Purkinje cell (primary cell): ENCODE measurements at places on chromosomes 1 and 21. TPM values are rescaled to one million over a fixed set of nuclear protein-coding genes. Genes with fewer than 3 reads are reported as not detected.

Gene ZNF678
- polyA plus RNA-seq: 2.4 and 7.5 TPM in 2 replicates

Gene KCNT2
- polyA plus RNA-seq: 1.9 and 3.4 TPM in 2 replicates

Gene ABCA4
- not detected in 2 replicates for polyA plus RNA-seq

Gene ANGPTL7
- polyA plus RNA-seq: not detected in 2 replicates

Gene FBXO2
- 19.1 and 20.4 TPM in 2 replicates for polyA plus RNA-seq

Gene F13B
- polyA plus RNA-seq: not detected in 2 replicates

Gene PCP4L1
- 5.9 and 7.5 TPM in 2 replicates for polyA plus RNA-seq

Gene C1orf35
- polyA plus RNA-seq: 6.7 and 9.0 TPM in 2 replicates

Gene CTSE
- not detected in 2 replicates for polyA plus RNA-seq

Gene OR2T29
- not detected in 2 replicates for polyA plus RNA-seq

Gene NTMT2
- polyA plus RNA-seq: not detected in 2 replicates

Gene MXRA8
- 0.63 and 3.6 TPM in 2 replicates for polyA plus RNA-seq

Gene LCE1F
- not detected in 2 replicates for polyA plus RNA-seq

Gene SMCP
- not detected in 2 replicates for polyA plus RNA-seq

Gene MOB3C
- polyA plus RNA-seq: 0.84 TPM in 1 of 2 replicates, not detected in the other

Gene EXOSC10
- 9.9 and 12.6 TPM in 2 replicates for polyA plus RNA-seq

Gene OR10Z1
- not detected in 2 replicates for polyA plus RNA-seq

Gene PDE4B
- polyA plus RNA-seq: 6.1 and 13.5 TPM in 2 replicates

Gene OR2AK2
- not detected in 2 replicates for polyA plus RNA-seq

Gene LCE2C
- polyA plus RNA-seq: not detected in 2 replicates

Gene SPATA17
- polyA plus RNA-seq: 3.4 and 7.4 TPM in 2 replicates

Gene DTL
- polyA plus RNA-seq: not detected in 2 replicates

Gene B3GALT5
- 0.11 TPM in 1 of 2 replicates, not detected in the other for polyA plus RNA-seq

Gene MROH7
- polyA plus RNA-seq: 0.11 and 1.2 TPM in 2 replicates

Gene TCHH
- polyA plus RNA-seq: not detected in 2 replicates

Gene ZNF697
- polyA plus RNA-seq: 1.8 and 4.8 TPM in 2 replicates

Gene SPRR2G
- not detected in 2 replicates for polyA plus RNA-seq

Gene GLUL
- 119 and 125 TPM in 2 replicates for polyA plus RNA-seq

Gene CYP4Z1
- polyA plus RNA-seq: 0.67 and 4.8 TPM in 2 replicates

Gene DNMT3L
- not detected in 2 replicates for polyA plus RNA-seq

Gene MRPL20
- 252 and 299 TPM in 2 replicates for polyA plus RNA-seq

Gene STYXL2
- not detected in 2 replicates for polyA plus RNA-seq

Gene CCDC17
- not detected in 2 replicates for polyA plus RNA-seq

Gene SYT14
- 9.6 and 10.3 TPM in 2 replicates for polyA plus RNA-seq

Gene KLHL17
- polyA plus RNA-seq: 0.67 and 1.1 TPM in 2 replicates

Gene CAMSAP2
- polyA plus RNA-seq: 156 and 163 TPM in 2 replicates

Gene MARCKSL1
- 74.5 and 124 TPM in 2 replicates for polyA plus RNA-seq

Gene TMEM52
- polyA plus RNA-seq: not detected in 2 replicates

Gene TNFRSF18
- polyA plus RNA-seq: not detected in 2 replicates

Gene MYBPHL
- polyA plus RNA-seq: 1.1 TPM in 1 of 2 replicates, not detected in the other

Gene FAM163A
- polyA plus RNA-seq: not detected in 2 replicates

Gene ETNK2
- not detected in 2 replicates for polyA plus RNA-seq

Gene ZBTB8B
- 0.77 and 1.6 TPM in 2 replicates for polyA plus RNA-seq

Gene HCRTR1
- not detected in 2 replicates for polyA plus RNA-seq

Gene CNIH3
- polyA plus RNA-seq: 5.7 and 11.3 TPM in 2 replicates

Gene RHD
- polyA plus RNA-seq: 0.74 TPM in 1 of 2 replicates, not detected in the other

Gene STUM
- polyA plus RNA-seq: 0.35 and 1.1 TPM in 2 replicates

Gene SMIM12
- polyA plus RNA-seq: 48.0 and 77.6 TPM in 2 replicates

Gene SNAP47
- 18.1 and 30.1 TPM in 2 replicates for polyA plus RNA-seq

Gene FCER1A
- not detected in 2 replicates for polyA plus RNA-seq

Gene PHTF1
- polyA plus RNA-seq: 57.5 and 69.8 TPM in 2 replicates

Gene S100A6
- 19.2 and 39.7 TPM in 2 replicates for polyA plus RNA-seq

Gene AIRE
- polyA plus RNA-seq: not detected in 2 replicates

Gene SLFNL1
- 0.26 TPM in 1 of 2 replicates, not detected in the other for polyA plus RNA-seq

Gene DUSP10
- 95.2 and 117 TPM in 2 replicates for polyA plus RNA-seq

Gene RNU1-3
- polyA plus RNA-seq: not detected in 2 replicates
